ENCODE measurements at places on chromosomes 11 and 22.

- no peak for DNase-seq
Observed at GRCh38 chr11:122663764-122664163, 8.2 kb downstream of the UBASH3B start.

GRCh38 chr22:48204296-48204695, 1441.8 kb downstream of the TBC1D22A start:
- DNase-seq: no peak

GRCh38 chr11:127795326-127795725, 792.0 kb downstream of the ETS1 start:
- DNase-seq: no peak

DNA sequence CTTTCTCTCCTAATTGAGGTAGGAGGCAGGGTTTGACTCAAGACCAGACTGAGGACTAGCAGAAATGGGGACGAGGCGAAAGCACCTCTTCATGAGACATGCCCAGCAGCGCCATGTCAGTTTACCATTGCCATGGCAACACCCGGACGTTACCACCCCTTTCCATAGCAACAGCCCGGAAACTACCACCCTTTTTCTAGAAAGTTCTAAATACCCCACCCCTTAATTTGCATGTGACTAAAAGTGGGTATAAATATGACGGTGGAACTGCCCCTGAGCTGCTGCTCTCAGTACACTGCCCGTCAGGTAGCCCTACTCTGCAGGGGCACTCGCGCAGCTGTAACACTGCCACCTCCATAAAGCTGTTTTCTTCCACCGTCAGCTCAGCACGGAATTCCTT, 5.9 kb upstream of the RAC2 start:
- DNase-seq: no peak

DNA sequence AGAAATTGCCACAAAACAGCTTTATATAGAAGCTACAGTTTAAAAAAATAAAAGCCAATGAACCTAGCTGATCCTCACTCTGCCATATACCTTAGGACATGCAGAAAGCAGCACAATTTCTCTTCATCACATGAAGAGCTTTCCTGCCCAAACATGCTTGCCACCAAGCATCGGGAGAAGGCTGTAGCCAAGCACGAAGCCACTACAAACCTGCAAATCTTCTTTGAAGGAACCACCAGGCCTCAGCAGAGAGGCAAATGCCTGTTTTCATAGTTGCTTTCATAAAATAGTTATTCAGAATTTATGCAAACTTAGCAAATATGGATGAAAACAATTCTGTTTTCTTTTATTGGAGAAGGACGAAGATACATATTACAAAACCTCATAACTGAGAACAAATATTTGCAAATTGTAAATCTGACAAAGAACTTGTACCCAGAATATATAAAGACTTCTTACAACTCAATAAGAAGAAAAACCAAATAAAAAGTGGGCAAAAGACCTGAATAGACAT, 100.3 kb downstream of the RBFOX2 start:
- DNase-seq: no peak

DNA sequence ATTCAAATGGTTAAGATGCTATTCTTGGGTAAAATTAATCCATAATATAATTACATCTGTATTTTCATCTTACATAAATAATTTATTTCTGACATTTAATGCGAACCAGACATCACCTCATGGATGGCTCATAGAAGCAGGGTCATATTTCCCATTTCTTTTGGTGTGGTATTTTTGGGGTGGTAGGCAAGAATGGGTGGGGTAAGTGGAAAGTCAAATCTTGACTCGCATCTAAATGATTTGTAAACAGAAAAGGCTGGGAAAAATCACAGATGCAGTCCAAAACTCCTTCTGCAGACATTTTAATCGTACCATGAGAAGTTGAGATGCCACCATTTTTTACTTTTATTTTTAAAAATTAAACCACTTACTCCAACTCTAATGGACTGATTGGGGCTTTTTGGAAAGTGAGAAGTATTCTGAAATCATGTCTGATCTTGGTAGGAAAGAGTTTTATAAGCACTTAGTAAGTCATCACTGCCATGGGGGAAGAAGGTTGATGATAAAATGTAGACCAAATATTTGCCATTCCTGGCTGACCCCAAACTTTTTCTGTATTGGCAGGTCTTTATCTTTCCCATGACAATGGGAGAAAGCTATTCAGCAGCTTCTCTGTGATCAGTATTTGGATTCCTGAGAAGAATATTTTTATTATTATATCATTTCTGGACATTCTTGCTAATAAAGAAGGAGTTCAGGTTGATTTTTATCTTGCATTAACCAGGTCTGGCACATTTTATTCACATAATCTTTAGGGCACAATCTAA, 47.2 kb upstream of the BLID start:
- peak; percentile 31 for DNase-seq

- no peak for DNase-seq
Observed at GRCh38 chr22:36900225-36900624, 13.2 kb upstream of the CSF2RB start.

- no peak for DNase-seq
Observed at GRCh38 chr11:8288824-8289491, 25.3 kb upstream of the LMO1 start.

- DNase-seq: no peak
Observed at GRCh38 chr22:50175921-50176849, 5.7 kb downstream of the PANX2 start.

GRCh38 chr22:43828998-43829782, 17.1 kb upstream of the EFCAB6 start:
- peak; percentile 71 for DNase-seq

GRCh38 chr11:131351848-131352247, 18.6 kb upstream of the NTM start:
- DNase-seq: no peak

DNA sequence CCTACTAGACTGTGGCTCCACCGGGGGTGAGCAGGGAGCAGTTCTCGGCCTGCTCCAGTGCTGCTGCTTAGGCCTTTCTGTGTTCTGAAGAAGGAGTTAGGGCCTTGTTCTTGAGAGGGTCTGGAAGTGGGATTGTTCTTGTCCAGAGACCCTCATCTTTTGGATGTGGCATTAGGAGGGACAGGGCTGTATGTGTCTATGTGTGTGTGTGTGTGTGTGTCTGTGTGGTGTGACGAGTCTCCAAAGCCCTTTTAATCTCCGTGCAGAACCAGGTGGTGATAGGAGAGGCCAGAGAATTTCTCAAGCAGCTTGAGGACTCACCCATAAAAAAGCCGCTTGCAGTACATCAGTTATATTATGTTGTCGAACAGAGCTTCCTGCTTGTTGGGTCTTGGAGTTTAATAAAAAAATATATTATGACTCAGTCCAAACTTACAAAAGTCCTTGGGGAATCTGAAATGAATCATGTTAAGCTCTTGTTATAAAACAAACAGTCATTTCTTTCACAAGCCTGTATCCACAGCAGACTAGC, 196.5 kb downstream of the TENM4 start:
- peak; percentile 60 for DNase-seq
